ENCODE measurements at places on chromosomes 5 and 9. TPM values are rescaled to one million over a fixed set of nuclear protein-coding genes. Genes with fewer than 3 reads are reported as not detected.

DNA sequence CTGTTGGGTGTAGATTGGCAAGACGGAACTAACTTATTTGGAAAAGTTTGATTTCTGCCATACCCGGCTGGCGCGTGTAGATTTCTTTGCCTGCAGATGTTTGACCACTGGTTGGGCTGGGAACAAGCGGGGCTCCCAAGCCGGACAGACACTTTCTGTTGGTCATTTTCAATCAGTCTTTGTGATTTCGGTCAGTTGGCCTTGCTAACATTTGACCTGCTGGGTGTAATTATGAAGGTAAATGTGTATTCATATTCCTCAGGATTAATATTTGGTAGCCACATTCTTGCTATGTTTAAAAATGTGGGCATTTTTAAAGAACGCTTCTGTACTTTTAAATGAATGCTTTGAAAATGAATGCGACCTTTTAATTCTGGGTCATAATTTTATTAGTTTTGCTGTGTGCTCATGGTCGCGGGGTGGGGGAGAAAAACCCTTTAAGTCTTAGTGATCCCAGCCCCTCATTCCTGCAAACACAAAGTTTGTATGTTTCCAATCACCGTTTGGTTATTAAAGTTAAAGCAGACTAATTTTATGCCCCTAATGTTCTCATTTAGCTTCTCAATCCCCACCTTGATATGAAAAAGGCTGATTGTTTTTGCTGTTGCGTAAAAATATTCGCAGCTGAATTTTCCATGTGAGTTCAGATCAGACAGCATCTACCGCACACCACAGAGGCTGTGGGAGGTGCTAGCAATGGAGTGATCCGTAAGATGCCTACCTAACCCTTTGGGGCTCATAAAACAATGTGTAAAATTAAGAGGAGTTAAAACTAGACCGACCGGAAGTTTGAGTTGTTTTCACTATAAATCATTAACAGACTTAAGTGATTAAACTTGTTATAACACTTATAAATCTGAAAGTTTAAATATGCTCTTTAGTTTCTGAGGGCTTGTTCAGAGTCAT, 1.5 kb downstream of the RASGRF2 start:
- no peak for ATAC-seq

Gene GFRA3
- 0.90 TPM for total RNA-seq

Gene C6
- total RNA-seq, result 3.6 TPM

Gene TYRP1
- 0.78 TPM for total RNA-seq

DNA sequence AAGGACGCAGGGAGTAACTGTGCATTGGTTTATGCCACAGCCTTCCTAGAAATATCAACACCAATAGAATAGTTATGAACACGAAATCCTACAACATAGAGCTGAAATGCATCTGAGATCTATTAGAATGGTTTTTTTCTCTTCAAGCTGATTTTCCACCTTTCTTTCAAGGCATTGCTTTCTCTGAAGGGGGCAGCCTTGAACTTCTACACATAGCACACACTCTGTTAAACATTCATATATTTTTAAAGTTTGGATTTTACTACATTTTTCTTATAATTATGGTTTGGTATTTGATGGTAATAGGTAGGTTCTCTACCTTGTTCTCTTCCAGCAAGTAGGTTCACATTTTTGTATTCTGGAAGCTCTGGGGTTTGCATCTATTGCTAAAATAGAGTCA, 661.8 kb downstream of the SEMA5A start:
- ATAC-seq, result no peak

DNA sequence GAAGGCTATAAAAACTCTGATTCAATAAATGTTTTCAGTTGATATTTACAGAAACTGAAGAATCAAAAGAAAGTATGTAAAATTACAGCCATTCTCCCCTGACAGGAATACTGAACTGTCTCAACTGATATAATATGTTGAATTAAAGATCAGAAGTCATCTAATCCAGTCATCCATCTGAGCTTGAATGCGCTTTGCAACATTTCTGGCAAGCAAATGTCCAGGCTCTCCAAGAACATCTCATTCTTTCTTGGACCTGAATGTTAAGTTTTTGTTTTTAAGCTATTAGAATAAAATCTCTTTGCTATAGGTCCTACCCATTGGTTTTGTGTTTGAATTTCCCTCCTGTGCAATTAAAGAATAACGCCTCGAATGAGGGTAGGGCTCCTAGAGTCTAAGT, 120.5 kb downstream of the MPDZ start:
- no peak for ATAC-seq

Gene PLPP7
- total RNA-seq, result 0.16 TPM

Gene LCN15
- total RNA-seq, result 0.22 TPM

DNA sequence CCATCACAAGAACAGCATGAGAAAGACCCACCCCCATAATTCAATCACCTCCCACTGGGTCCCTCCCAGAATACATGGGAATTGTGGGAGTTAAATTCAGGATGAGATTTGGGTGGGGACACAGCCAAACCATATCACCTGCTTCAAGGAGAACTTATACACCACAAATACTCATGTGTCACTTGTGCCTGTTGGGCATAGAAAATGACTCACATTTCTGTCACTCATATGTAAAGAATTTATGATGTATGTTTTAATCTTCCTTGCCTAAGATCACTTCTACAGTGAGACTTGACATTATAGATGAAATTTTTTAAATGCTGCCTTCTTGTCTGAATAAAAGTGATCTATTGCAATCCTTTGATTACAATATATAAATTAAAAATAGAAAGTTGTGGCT, 23.0 kb upstream of the PRDM6 start:
- ATAC-seq, result no peak

DNA sequence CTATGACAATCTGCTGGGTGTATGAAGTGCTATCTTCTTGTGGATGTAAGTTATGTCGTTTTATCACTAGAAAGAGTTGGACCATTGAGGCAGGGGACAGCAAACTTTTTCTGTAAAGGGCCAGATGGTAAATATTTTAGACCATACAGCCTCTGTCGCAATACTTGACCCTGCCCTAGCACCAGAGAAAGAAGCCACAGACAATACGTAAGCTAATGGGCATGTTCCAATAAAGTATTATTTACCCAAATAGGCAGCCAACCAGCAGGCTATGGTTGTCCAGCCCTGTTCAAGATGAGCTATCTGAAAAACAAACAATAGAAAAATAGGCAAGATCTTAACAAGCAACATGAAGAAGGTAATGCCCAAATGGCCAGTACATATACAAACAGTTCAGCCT, 36.4 kb downstream of the MTX3 start:
- ATAC-seq, result no peak

GRCh38 chr5:53879708-53880323, 319.4 kb downstream of the NDUFS4 start:
- no peak for ATAC-seq

- no peak for ATAC-seq
Observed at GRCh38 chr9:22954550-22954949, 507.9 kb downstream of the DMRTA1 start.

Gene EDIL3
- 1.2 TPM for total RNA-seq

- ATAC-seq, result no peak
Observed at GRCh38 chr9:37650299-37650872, 368 bp upstream of the FRMPD1 start.

DNA sequence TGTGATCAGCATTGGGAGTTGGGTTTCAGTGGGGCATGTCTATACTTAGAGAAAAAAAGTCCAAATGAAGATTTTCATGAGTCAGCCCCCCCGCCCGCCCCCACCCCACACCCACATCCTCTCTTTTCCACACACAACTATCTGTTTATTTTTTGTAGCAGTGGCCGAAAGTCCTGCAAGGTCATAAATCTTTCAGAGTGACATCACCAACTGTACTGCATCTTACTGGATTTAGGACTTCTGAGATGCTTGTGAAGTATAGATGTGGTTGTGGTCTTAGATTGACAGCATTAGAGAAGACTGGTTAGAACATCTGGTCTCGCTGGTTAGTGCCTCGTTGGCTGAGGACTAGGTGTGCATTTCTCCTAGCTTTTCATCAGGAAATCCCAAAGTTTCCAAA, 7.3 kb upstream of the ROPN1L start:
- no peak for ATAC-seq

DNA sequence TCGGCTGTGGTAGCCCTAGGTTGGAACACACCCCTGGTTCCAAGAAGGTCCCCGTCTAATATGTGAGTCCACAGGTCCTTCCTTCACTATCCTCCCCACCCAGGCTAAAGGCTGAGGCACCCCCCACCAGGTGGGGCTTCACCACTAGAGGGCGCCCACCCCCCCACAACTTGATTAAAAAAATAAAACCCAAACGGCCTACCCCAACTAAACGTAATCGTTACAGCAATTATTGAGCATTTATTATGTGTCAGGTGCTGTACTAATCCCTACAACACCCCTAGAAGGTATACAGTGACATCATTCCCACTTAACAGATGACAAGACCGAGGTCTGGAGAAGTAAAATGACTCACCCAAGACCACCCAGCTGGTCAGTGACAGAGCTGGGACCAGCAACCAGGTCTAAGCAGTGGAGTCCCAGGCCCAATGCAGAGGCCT, 65.0 kb downstream of the FGF18 start:
- ATAC-seq, result no peak

DNA sequence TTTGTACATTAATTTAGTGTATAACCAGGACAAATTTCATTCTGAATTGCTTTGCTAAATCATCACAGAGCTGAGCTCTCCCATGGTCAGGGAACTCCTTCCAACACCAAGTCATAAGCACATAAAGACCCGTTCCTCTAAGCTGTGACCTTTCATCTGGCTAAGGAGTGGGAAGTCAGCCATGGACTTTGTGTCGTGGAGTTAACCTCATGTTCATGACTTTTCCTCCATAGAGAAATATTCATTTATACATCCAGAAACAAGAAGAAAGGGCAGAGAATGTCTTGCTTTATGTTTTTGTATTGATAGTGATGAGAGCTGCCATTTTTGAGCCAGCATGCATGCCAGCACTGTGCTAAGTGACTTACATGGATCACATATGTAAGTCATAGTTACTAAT, 97.5 kb downstream of the INIP start:
- ATAC-seq, result no peak
